Uterus (tissue), 4 donors: ENCODE measurements at places on chromosomes 3 and 15.

DNA sequence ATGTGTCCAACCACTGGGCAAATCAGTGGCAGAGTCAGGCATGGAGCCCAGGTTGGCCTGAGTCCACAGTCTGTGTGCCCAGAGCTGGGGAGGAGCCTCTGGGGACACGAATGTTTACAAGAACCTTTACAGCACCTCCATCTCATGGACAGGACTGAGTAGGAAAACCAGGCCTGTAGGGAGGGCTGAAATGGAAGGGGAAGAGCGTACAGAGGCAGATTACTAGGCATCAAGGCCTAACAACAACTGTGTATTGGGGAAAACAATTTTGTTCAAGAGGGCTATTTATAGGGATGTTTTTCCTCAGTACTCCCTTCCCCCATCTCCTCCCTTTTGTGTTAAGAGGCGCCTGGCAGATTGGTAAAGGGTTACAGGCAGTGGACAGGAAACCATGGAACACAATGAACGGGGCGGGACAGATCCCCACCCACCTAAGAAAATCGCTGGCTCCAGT lies 15.1 kb upstream of the ARHGAP31 start:
- DNase-seq = peak; percentile 51

DNA sequence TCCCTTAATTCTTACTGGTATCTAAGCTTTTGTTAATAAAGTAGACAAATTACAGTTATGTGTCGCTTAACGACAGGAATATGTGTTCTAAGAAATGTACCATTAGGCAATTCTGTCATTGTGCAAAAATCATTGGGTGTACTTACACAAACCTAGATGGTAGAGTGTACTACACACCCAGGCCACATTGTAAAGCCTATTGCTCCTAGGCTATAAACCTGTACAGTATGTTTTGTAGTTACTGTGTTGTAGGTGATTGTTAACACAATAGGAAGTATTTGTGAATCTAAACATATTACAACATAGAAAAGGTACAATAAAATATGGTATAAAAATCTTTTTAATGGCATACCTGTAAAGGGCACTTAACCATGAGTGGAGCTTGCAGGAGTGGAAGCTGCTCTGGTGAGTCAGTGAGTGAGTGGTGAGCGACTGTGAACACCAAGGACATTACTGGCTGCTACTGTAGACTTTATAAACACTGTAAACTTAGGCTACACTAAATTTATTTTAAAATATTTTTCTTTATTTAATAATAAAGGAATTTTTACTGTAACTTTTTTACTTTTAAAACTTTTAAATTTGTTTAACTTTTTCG lies 47.4 kb downstream of the FSIP1 start:
- DNase-seq = no peak

- DNase-seq = no peak
Measured at GRCh38 chr3:32309654-32310242, 71.3 kb downstream of the CMTM8 start.

DNA sequence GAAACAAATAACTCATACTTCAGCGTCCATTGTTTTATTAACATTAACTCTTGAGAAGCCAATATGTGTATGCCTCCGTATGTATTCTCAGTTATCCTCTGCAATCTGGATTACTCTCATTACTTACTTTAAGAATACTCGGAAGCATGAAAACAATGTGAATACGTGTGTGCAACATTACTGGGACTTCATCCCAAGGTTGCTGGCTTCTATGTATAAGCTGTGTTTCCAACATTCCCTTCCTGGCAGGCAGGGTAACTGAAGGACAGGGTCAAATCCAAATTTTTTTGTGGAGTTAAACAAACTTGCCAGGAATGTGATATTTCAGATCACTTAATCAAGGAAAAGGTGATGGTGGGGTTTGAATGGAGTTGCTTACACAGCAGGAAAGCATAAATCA lies 34.5 kb upstream of the NR1I2 start:
- no peak for DNase-seq

GRCh38 chr15:45631776-45632175 lies 3.1 kb upstream of the SQOR start:
- DNase-seq = no peak

DNA sequence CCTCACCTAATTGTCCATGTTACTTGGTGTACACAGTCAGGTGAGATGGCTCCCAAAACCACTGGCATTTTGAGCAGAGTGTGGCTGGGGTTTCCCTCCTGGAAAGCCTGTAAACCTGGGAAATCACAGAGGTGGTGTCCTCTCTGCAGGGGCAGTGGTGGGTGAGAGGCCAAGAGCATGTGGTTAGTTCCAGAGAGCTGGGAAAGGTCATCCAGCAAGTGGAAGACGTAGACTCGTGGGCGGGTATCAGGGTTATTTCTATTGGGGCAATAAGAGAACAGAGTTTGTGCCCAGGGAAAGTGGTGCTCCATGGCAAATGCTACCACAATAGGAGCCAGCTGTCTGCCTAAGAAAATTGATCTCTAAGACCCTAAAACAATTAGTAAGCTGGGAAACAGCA lies 44.6 kb upstream of the LIMD1 start:
- DNase-seq = no peak

DNA sequence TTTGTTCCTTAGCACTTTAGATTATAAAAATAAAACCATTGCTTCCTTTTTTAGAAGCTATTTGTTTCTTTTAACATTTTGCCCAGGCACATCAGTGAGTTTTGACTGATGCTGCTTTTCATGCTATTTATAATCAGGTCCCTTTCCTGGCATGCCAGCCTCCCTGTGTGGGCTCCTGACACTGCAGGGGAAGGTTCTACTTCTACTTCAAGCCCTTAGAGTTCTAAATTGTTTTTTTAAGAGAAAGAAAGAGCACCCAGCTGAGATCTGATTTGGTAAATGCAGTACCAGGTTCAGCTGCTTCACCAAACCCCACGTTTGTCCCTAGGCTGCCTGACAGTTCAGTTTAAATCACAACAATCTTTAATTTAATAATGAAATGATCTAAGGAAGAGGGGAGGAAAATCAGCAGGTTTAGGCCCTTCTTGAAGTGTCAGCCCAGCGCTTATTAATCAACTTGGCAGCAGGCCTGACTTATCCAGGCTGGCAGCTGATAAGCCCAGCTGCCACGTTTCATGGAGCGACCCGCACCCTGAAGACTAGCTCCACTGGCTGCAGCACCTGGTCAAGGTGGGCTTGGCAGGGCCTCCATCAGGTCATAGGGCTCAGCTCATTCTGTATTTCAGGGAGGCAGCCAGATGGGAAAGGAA lies 29.0 kb downstream of the HGD start:
- no peak for DNase-seq

DNA sequence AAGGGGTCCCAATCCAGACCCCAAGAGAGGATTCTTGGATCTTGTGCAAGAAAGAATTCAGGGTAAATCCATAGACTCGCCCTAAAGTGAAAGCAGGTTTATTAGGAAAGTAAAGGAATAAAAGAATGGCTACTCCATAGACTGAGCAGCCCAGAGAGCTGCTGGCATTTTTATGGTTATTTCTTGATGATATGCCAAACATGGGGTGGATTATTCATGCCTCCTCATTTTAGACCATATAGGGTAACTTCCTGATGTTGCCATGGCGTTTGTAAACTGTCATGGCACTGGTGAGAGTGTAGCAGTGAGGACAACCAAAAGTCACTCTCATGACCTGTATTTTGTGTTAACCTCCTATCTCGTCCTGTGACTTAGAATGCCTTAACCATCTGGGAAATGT lies 142.2 kb downstream of the DOCK3 start:
- DNase-seq = no peak

GRCh38 chr3:138684396-138684795 lies 75.8 kb downstream of the FAIM start:
- no peak for DNase-seq

DNA sequence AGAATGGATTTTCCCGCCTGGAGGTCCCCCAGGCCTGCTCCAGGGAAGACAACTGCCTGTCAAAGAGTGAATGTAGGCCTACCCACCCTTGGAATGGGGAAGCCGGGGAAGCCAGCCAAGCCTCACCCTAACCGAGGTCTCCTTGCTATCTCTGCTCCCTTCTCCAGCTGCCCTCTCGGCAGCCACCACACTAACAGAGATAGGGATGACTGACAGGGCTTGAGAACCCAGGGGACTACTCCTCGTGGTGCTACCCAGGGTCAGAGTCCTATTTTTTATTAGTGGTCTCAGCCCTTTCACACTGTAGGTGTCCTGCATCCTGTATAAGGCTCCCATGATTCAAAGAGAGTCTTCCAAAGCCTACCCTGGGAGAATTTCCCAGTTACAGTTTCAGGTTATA lies 160.6 kb upstream of the CHRM5 start:
- no peak for DNase-seq

DNA sequence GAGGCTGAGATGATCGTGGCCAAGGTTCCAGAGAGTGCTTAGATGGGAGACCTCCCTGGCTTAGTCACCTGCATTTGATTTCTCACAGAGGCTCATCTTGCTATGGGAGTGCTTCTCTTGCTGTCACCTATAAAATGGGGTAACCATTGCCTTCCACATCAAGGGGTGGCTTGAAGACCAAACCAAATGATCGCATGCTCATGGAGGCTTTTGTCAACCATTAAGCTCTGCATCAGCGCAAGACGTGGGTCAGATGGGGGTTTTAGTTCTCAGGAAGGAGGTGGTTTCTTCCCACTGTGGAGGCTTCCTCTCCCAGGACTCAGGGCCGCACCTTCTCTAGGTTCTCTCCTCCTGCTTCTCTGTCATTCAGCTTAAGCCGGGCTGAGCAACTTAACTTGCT lies 27.4 kb upstream of the NOX5 start:
- no peak for DNase-seq

GRCh38 chr3:194046995-194047645 lies 88.8 kb upstream of the HES1 start:
- DNase-seq = no peak

- peak; percentile 71 for DNase-seq
Measured at GRCh38 chr3:57983734-57984518, 24.3 kb upstream of the FLNB start.

DNA sequence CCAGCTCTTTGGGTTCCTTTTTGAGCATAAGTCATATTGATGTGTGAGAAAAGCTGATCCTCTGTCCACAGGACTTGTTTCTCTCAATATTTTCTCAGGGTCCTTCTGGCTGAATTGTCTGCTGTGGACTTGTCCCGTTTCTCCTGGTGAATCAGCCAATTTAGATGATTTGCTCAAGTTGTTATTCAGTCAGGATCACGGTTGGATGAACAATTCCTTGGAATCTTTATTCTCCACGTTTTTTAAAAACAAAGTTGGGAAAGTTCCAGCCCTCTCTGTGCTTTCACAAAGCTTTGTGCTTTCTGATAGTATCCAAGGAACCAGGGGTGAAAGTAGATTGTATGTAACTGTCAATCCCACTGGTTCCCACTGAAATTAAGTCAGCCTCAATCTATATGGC lies 61.3 kb downstream of the LRRC3B start:
- DNase-seq = no peak

GRCh38 chr3:23735535-23736326 lies 70.0 kb upstream of the UBE2E1 start:
- no peak for DNase-seq

DNA sequence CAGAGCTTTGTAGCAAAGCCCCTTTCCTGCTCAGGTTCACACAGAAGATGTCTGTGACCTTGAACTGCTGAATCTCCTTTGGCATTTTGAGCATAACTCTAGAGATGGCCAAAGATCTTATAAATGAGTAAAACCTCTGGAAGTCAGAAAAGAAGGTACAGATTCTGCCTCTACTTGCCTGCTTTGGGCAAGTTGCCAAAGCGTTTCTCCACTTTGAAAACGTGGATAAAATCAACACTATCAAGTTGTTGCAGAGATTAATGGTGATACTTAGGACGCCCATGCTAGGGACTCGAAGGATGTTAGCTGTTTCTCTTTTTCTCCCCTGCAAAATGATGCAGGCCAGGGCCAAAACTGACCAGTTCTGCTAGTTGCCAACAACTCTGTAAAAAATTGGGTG lies 68.0 kb upstream of the CMTM7 start:
- no peak for DNase-seq
